Pericardium fibroblast (primary cell): ENCODE measurements at places on chromosomes 6 and 20. TPM values are rescaled to one million over a fixed set of nuclear protein-coding genes. Genes with fewer than 3 reads are reported as not detected.

The GMEB2 gene
- 8.2 and 8.6 TPM in 2 replicates for total RNA-seq

The PPT2 gene
- 12.1 and 16.1 TPM in 2 replicates for total RNA-seq

The MAFB gene
- 1.1 and 3.7 TPM in 2 replicates for total RNA-seq

The NNAT gene
- 0.47 and 2.6 TPM in 2 replicates for total RNA-seq

The OXT gene
- not detected in 2 replicates for total RNA-seq

The KIAA1755 gene
- 1.4 and 2.7 TPM in 2 replicates for total RNA-seq

The RIPOR3 gene
- total RNA-seq: 4.0 and 11.0 TPM in 2 replicates

The PROKR2 gene
- total RNA-seq: not detected in 2 replicates

The GNRH2 gene
- total RNA-seq: not detected in 2 replicates

The MUC22 gene
- not detected in 2 replicates for total RNA-seq

The LY6G5C gene
- total RNA-seq: 0.43 TPM in 1 of 2 replicates, not detected in the other

The SLC22A16 gene
- total RNA-seq: not detected in 2 replicates

The MYB gene
- not detected in 2 replicates for total RNA-seq

The HLA-DRB5 gene
- total RNA-seq: not detected in 2 replicates

The FAM83D gene
- 4.4 and 6.6 TPM in 2 replicates for total RNA-seq

The PRR3 gene
- total RNA-seq: 7.8 and 8.3 TPM in 2 replicates

The SYS1 gene
- 22.4 and 23.6 TPM in 2 replicates for total RNA-seq

The IL20RA gene
- 0.12 and 0.85 TPM in 2 replicates for total RNA-seq

The CLPSL1 gene
- not detected in 2 replicates for total RNA-seq

The OR2B6 gene
- total RNA-seq: not detected in 2 replicates

The RALY gene
- total RNA-seq: 83.6 and 103 TPM in 2 replicates

The HTR1E gene
- not detected in 2 replicates for total RNA-seq

The ETV7 gene
- not detected in 2 replicates for total RNA-seq

The ADTRP gene
- total RNA-seq: not detected in 2 replicates

The TFAP2A gene
- total RNA-seq: 0.12 TPM in 1 of 2 replicates, not detected in the other

The PSMB1 gene
- total RNA-seq: 205 and 261 TPM in 2 replicates

The SIRPA gene
- 18.6 and 18.8 TPM in 2 replicates for total RNA-seq

The SLC17A3 gene
- not detected in 2 replicates for total RNA-seq
